GM12878 (cell line): ENCODE measurements at places on chromosomes 12 and 14. TPM values are rescaled to one million over a fixed set of nuclear protein-coding genes. Genes with fewer than 3 reads are reported as not detected.

ARHGEF25 gene
- 1.5 and 1.7 TPM in 2 replicates for total RNA-seq

DNA sequence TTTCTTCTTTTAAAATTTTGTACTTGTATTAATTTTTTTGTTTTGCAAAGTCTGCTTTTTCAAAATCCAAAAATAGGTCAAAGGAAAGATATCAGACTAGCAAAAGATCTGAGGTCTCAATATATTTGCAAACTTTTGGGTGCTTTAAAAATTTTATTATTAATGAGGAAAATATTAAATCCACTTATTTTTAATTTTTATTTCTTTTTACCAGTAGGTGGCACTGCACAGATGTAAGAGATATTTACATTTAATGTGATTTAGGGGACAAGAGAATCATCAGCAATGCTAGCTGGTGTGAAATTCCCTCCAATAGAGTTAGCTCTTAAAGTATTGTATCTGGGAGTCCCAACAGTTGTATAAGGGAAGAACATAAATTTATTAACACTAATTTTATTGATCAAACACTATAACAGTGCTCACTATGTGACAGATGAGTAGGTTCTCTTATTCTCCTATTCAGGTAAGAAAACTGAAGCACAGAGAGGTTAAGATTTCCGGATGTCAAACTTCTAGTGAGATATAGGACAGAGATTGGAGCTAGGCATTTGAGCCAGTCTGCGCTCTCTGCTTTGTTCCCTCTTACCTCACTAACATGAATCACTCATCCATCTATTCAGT lies 30.5 kb downstream of the ALX1 start:
- no peak overlapping the region for H3K27ac ChIP-seq
- no peaks in the 10 kb centered on the region for H3K36me3 ChIP-seq
- DNase-seq = no peak
- no peaks in the 10 kb centered on the region for H3K4me1 ChIP-seq
- no peaks in the 10 kb centered on the region for H3K27me3 ChIP-seq
- no peak overlapping the region for H3K4me3 ChIP-seq

DNA sequence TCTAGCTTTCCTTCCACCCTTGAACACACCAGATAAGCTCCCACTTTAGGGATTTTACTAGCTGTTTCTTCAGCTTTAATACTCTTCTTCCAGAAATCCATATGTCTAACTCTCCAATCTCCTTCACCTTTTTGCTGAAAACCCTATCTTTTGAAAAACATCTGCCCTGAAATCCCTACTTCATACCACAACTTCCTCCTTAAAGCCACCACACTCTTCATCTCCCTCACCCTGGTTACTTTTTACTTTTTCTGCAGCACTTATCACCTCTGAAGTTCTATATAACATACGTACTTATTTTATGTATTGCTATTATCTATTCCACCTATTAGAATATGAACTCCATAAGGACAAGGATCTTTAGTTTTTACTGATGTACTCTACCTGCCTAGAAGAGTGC lies 28.6 kb upstream of the PTPRQ start:
- H3K4me3 ChIP-seq = no peak overlapping the region
- DNase-seq = no peak
- H3K36me3 ChIP-seq = no peaks in the 10 kb centered on the region

- no peak overlapping the region for H3K27ac ChIP-seq
- peaks cover 7% of the 10 kb centered on the region for H3K4me1 ChIP-seq
- DNase-seq = no peak
- no peaks in the 10 kb centered on the region for H3K36me3 ChIP-seq
These were observed 19.4 kb downstream of the PPP2R5C start for GRCh38 chr14:101780887-101781239.

GRCh38 chr14:88825503-88825902 lies 1.1 kb downstream of the TTC8 start:
- H3K36me3 ChIP-seq = no peaks in the 10 kb centered on the region
- no peak for DNase-seq
- H3K4me1 ChIP-seq = 0 out of 2 replicates have a peak, but pooled peaks cover 2% of the 10 kb centered on the region
- H3K27me3 ChIP-seq = no peaks in the 10 kb centered on the region; the same call in 1 of the 2 replicates

DIO2 gene
- total RNA-seq = not detected in 2 replicates

DNA sequence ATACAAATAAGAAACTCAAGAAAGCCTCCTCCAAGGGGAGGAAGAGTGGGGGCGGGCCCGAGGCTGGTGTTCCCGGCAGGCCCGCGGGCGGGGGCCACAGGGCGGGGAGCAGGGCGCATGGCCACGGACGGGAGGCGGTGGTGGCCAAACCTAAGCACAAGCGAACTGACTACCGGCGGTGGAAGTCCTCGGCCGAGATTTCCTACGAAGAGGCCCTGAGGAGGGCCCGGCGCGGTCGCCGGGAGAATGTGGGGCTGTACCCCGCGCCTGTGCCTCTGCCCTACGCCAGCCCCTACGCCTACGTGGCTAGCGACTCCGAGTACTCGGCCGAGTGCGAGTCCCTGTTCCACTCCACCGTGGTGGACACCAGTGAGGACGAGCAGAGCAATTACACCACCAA lies 8.7 kb downstream of the DACT1 start:
- H3K4me3 ChIP-seq = no peak overlapping the region
- no peaks in the 10 kb centered on the region for H3K36me3 ChIP-seq
- no peaks in the 10 kb centered on the region for H3K27me3 ChIP-seq
- H3K27ac ChIP-seq = no peak overlapping the region
- H3K4me1 ChIP-seq = no peaks in the 10 kb centered on the region
- no peak for DNase-seq

DNA sequence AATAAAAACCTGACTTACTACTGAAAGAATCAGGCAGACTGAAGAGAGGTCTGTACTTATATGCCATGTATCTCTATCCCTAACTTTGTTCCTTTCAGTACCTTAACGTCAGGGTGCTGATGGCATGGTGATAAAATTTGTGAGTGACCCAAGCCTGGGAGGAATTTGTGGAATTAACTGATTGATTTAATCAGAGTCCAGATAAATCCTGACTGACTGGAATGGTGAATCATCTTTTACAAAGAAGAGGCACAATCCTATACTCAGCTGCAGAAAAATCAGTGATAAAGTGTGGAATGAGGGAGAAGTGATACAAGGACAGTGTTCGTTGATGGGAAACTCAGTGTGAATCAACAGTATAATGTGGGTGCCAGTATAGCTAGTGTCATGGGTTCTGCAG lies 3.7 kb downstream of the TDG start:
- H3K36me3 ChIP-seq = no peaks in the 10 kb centered on the region
- H3K4me3 ChIP-seq = 0 out of 2 replicates have a peak overlapping the region, but pooled peaks have one; percentile 34
- DNase-seq = no peak
- H3K4me1 ChIP-seq = peaks cover 10% of the 10 kb centered on the region

GRCh38 chr14:76564471-76565422 lies 188.8 kb downstream of the ESRRB start:
- H3K4me1 ChIP-seq = no peaks in the 10 kb centered on the region
- H3K27me3 ChIP-seq = peaks cover 2% of the 10 kb centered on the region; the same call in 1 of the 2 replicates
- H3K27ac ChIP-seq = no peak overlapping the region
- H3K36me3 ChIP-seq = no peaks in the 10 kb centered on the region
- H3K4me3 ChIP-seq = no peak overlapping the region

- no peak overlapping the region for H3K27ac ChIP-seq
- no peak for DNase-seq
- no peak overlapping the region for H3K4me3 ChIP-seq
- H3K27me3 ChIP-seq = no peaks in the 10 kb centered on the region
These were observed 22.7 kb downstream of the MFAP5 start for GRCh38 chr12:8639936-8640335.

GRCh38 chr12:122847921-122848421 lies 12.7 kb downstream of the HIP1R start:
- no peak overlapping the region for H3K27ac ChIP-seq
- no peak for DNase-seq

- H3K4me3 ChIP-seq = no peak overlapping the region
- no peak for DNase-seq
- H3K27me3 ChIP-seq = no peaks in the 10 kb centered on the region
These were observed 98.5 kb upstream of the PLEKHA5 start for GRCh38 chr12:19031032-19031431.

- peak overlapping the region; percentile 49; the same call in 1 of the 2 replicates for H3K4me3 ChIP-seq
- peak overlapping the region; percentile 94 for H3K27ac ChIP-seq
- no peaks in the 10 kb centered on the region for H3K36me3 ChIP-seq
- peaks cover 38% of the 10 kb centered on the region for H3K4me1 ChIP-seq
- no peak for DNase-seq
These were observed 32.2 kb upstream of the BHLHE41 start for GRCh38 chr12:26157001-26157400.

DNA sequence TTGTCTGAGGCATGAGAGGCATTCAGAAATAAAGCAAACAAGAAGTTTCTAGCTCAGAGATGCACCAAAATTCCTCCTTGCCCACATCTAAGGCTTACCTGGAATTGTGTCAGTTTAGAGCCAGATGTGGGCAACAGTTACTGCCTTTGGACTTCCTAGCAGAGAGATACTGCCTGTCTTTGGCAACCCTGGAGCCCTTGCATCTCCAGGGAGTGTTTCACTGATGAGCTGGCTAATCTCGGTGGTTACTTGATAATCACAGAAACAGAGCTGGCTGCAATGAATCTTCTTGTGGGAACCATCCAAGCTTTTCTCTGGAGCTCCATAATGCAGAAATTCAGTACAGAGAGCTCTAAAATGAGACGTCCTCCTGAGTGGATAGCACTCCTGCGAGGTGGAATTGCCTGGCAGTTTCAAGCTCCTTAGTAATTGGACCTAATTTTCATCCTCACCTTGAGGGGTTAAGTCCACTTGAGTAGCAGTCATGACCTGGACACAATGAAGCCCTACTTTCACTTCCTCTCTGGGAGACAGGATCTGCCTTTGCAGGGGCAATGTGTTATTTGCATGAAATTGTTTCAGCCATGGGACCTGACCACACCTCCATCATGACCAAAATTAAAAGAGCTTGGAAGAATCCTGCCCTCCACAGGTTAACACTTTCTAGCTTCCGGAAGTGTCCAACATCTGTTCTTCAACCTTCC lies 108.8 kb upstream of the ARHGAP5 start:
- peak; percentile 19 for DNase-seq
- H3K36me3 ChIP-seq = no peaks in the 10 kb centered on the region
- no peaks in the 10 kb centered on the region for H3K4me1 ChIP-seq
- no peak overlapping the region for H3K27ac ChIP-seq
- no peaks in the 10 kb centered on the region for H3K27me3 ChIP-seq
- no peak overlapping the region for H3K4me3 ChIP-seq

- H3K27ac ChIP-seq = no peak overlapping the region
- H3K4me3 ChIP-seq = no peak overlapping the region
- no peaks in the 10 kb centered on the region for H3K4me1 ChIP-seq
- no peaks in the 10 kb centered on the region for H3K27me3 ChIP-seq
- peaks cover 7% of the 10 kb centered on the region; the same call in 1 of the 2 replicates for H3K36me3 ChIP-seq
- no peak for DNase-seq
These were observed 74.4 kb downstream of the POLR3B start for GRCh38 chr12:106431839-106432411.

NEUROD4 gene
- not detected in 2 replicates for total RNA-seq

DGKA gene
- 49.5 and 59.7 TPM in 2 replicates for total RNA-seq

- no peaks in the 10 kb centered on the region for H3K36me3 ChIP-seq
- H3K4me1 ChIP-seq = no peaks in the 10 kb centered on the region
- no peaks in the 10 kb centered on the region for H3K27me3 ChIP-seq
- H3K4me3 ChIP-seq = no peak overlapping the region
These were observed 19.1 kb downstream of the PTPRO start for GRCh38 chr12:15341371-15341770.

GRCh38 chr12:1188016-1188415 lies 197.0 kb downstream of the ERC1 start:
- no peaks in the 10 kb centered on the region for H3K36me3 ChIP-seq
- peaks cover 9% of the 10 kb centered on the region for H3K4me1 ChIP-seq
- no peak for DNase-seq
- H3K27ac ChIP-seq = no peak overlapping the region
- H3K27me3 ChIP-seq = no peaks in the 10 kb centered on the region
- no peak overlapping the region for H3K4me3 ChIP-seq

- H3K4me3 ChIP-seq = no peak overlapping the region
- no peak for DNase-seq
- H3K4me1 ChIP-seq = no peaks in the 10 kb centered on the region
- no peak overlapping the region for H3K27ac ChIP-seq
These were observed 20.4 kb upstream of the SMOC1 start for GRCh38 chr14:69858801-69859200.

TMEM260 gene
- total RNA-seq = 12.8 and 13.4 TPM in 2 replicates

PRPH gene
- total RNA-seq = 0.31 TPM in 1 of 2 replicates, not detected in the other

DNA sequence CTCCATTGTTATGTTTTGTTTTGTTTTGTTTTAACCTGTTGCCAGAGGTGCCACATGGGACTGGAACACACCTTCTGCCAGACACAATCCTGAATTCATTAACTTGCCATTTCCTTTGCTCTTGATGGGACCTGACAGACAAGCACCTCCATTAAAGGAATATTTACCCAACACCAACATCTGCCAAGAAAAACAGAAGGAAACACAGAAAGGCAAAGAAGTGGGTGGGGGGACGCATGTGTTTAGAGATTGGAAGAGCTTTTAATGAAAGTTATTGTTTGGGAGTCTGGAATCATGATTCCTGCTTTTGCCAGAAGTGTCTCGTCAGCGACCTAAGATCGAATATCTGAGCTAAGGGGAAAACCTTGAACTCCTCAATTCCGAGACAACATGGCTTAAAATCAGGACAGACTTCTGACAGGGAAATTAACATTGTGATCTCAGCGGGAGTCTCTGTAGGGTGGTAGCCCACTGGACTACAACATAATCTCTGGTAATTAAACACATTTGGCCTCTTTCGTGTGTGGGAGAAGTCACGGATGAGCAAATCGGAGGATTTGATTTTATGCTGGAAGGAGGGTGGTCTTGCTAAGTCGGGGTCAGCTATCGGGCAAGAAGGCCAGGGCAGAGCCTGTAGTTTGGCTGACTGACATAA lies 210.4 kb upstream of the FAR2 start:
- H3K4me3 ChIP-seq = no peak overlapping the region
- H3K27ac ChIP-seq = no peak overlapping the region
- no peaks in the 10 kb centered on the region for H3K4me1 ChIP-seq
- no peaks in the 10 kb centered on the region for H3K36me3 ChIP-seq

- no peak overlapping the region for H3K27ac ChIP-seq
- DNase-seq = no peak
- no peak overlapping the region for H3K4me3 ChIP-seq
- no peaks in the 10 kb centered on the region for H3K36me3 ChIP-seq
These were observed 496.1 kb downstream of the BCL11B start for GRCh38 chr14:98775892-98776291.

DNA sequence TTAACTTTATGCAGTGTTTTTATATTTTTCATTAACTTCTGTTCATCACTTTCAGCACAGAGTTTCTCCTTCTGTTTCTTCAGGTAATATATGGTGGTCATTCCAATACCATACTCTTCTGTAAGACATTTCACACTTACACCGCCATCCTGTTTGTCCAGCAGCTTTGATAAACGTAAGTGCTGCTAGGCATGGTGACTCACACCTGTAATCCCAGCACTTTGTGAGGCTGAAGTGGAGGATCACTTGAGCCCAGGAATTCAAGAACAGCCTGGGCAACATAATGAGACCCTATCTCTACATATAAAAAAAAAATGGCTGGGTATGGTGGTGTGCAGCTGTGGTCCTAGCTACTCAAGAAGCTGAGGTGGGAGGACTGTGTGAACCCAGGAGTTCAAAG lies 55.8 kb downstream of the EXOC5 start:
- no peak overlapping the region for H3K4me3 ChIP-seq
- no peaks in the 10 kb centered on the region for H3K27me3 ChIP-seq
- peaks cover 27% of the 10 kb centered on the region for H3K36me3 ChIP-seq
- no peak for DNase-seq

- peaks cover 3% of the 10 kb centered on the region; the same call in 1 of the 2 replicates for H3K4me1 ChIP-seq
- DNase-seq = no peak
- H3K27me3 ChIP-seq = no peaks in the 10 kb centered on the region
- peak overlapping the region; percentile 85 for H3K27ac ChIP-seq
- no peaks in the 10 kb centered on the region for H3K36me3 ChIP-seq
- H3K4me3 ChIP-seq = peak overlapping the region; percentile 89
These were observed 4.6 kb downstream of the BTG1 start for GRCh38 chr12:92140896-92141536.

FBLN5 gene
- 0.28 and 0.64 TPM in 2 replicates for total RNA-seq

- no peak overlapping the region for H3K27ac ChIP-seq
- H3K36me3 ChIP-seq = no peaks in the 10 kb centered on the region
- no peaks in the 10 kb centered on the region; the same call in 1 of the 2 replicates for H3K27me3 ChIP-seq
- no peak for DNase-seq
- H3K4me1 ChIP-seq = peaks cover 6% of the 10 kb centered on the region
- no peak overlapping the region for H3K4me3 ChIP-seq
These were observed 60.4 kb downstream of the TTC7B start for GRCh38 chr14:90755661-90756304.
